ENCODE measurements at places on chromosomes 3 and 15. TPM values are rescaled to one million over a fixed set of nuclear protein-coding genes. Genes with fewer than 3 reads are reported as not detected.
A peak's percentile ranks its signal among the peaks of the same experiment; 100 is the strongest.

The ALS2CL gene
- total RNA-seq, result 21.1 TPM

The CIDEC gene
- not detected for total RNA-seq

The CYP1A2 gene
- total RNA-seq, result not detected

The INSYN1 gene
- total RNA-seq, result not detected

The FOXB1 gene
- 0.22 TPM for total RNA-seq

- H3K4me3 ChIP-seq, result no peak overlapping the region
- no peak for DNase-seq
- peaks cover 4% of the 10 kb centered on the region for H3K36me3 ChIP-seq
- no peak overlapping the region for H3K27ac ChIP-seq
Measured at GRCh38 chr3:129890891-129891290, 2.6 kb downstream of the TMCC1 start.

DNA sequence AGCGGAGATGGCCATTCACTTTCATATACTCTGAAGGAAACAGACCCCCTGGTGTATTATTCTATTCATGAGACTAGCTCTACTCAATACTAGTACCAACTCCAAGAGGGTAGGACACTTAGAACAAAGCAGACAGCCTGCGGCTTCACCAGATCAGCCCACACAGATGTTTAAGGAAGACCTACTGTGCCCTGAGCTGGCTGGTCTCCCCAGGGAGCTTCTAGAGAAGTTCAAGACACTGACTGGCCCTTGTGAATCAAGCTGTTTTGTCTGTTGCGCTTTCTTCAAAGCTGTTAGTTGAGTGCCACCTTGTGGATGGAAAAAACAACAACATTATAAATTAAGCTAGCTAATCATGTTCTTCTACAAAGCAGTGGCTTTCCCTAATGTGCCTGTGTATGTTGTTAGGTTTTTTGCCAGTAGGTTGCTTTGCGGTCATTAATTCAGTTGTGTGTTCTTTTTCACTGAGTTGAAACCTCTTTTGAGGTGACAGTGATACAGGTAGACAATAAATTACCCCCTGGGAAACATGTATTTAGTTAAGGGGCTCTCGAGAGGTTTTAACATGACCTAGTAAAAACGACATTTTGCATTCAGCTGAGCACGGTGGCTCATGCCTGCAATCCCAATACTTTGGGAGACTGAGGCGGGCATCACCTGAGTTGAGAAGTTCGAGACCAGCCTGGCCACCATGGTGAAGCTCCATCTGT, 64.2 kb upstream of the MYZAP start:
- H3K27ac ChIP-seq, result no peak overlapping the region
- H3K36me3 ChIP-seq, result no peaks in the 10 kb centered on the region
- H3K4me3 ChIP-seq, result no peak overlapping the region
- H3K27me3 ChIP-seq, result peaks cover 54% of the 10 kb centered on the region

GRCh38 chr15:88982304-88982945, 69.2 kb upstream of the MFGE8 start:
- H3K4me3 ChIP-seq, result no peak overlapping the region
- H3K27me3 ChIP-seq, result no peaks in the 10 kb centered on the region
- H3K4me1 ChIP-seq, result peaks cover 2% of the 10 kb centered on the region
- no peak for DNase-seq

DNA sequence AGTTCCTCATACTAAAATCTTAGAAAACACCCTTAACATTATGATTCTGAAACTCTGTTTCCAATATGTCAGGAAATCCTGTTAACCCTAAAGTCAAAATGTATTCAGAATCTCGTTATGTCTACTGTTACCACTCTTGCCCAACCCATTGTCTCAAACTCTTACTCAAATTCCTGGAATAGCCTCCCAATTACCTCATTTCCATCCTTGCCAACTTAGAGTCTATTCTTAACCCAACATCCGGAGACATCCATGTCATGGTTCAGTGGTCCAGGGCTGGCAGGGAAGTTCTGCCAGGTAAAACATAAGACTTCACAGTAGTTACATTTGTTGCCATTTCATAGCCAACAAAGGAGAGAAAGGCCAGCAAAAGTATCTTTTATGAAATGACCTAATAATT, 593.9 kb downstream of the PYDC2 start:
- no peak for DNase-seq
- no peaks in the 10 kb centered on the region for H3K4me1 ChIP-seq
- no peaks in the 10 kb centered on the region for H3K27me3 ChIP-seq
- H3K4me3 ChIP-seq, result no peak overlapping the region
- H3K36me3 ChIP-seq, result no peaks in the 10 kb centered on the region
- no peak overlapping the region for H3K27ac ChIP-seq

DNA sequence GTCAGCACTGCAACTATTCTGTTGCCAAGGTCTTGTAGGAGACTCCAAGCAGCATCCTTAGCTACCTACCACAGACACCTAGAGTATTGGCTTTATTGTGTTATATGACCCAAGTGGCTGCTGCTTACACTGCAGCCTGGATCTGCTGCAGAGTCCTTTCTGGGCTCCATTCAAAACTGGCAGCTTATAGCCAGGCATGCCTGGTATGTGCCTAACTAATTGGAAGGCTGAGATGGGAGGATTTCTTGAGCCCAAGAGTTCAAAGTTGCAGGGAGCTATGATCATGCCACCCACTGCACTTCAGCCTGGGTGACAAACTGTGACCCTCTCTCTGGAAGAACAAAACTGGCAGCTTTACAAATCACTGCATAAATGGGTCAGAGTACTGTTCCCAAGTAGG, 8.6 kb downstream of the NDUFB4 start:
- H3K27me3 ChIP-seq, result no peaks in the 10 kb centered on the region
- H3K4me1 ChIP-seq, result peaks cover 4% of the 10 kb centered on the region
- no peak overlapping the region for H3K4me3 ChIP-seq
- H3K36me3 ChIP-seq, result peaks cover 6% of the 10 kb centered on the region

- no peak for DNase-seq
- H3K36me3 ChIP-seq, result no peaks in the 10 kb centered on the region
- H3K4me3 ChIP-seq, result no peak overlapping the region
- H3K4me1 ChIP-seq, result peaks cover 3% of the 10 kb centered on the region
- peaks cover 87% of the 10 kb centered on the region for H3K27me3 ChIP-seq
Measured at GRCh38 chr3:127409421-127410136, 121.7 kb upstream of the PRR20G start.

DNA sequence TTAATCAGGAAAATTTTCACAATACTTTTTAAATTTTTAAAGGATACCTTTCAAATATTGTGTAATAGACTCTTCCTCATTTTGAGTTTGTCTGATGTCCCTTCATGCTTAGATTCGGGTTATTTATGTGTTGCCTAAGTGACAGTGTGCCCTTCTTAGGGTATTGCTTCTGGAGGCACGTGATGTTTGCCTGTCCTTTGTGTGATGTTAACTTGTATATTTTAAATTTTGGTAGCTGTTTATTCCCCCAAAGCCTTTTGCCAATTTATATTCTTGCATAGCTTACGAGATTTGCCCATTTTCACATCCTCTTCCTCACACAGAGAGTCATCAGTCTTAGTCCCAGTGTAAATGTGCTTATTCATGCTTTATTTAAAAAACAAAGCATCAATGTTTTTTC, 433.1 kb downstream of the EPHB1 start:
- DNase-seq, result no peak
- H3K36me3 ChIP-seq, result peaks cover 2% of the 10 kb centered on the region
- H3K27me3 ChIP-seq, result peaks cover 6% of the 10 kb centered on the region
- no peaks in the 10 kb centered on the region for H3K4me1 ChIP-seq
- H3K27ac ChIP-seq, result no peak overlapping the region
- H3K4me3 ChIP-seq, result no peak overlapping the region

DNA sequence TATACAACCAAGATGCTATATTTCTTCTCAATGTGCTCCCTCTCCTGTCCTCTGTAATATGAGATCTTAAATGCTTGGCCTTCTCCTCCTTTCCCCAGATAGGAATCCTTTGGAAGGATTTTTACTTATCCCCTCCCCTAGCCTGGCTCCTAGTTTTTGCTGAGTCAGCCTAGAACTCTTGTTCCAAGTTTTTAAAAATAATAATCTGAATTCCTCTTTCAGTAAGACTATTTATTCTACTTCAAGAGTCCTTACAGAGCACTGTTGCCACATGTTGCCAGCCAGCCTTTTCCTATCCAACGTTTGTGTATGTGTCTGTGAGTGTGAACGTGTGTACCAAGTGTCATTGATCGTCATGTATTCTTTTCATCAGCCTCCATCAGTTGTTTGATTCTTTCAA, 11.0 kb upstream of the KCNMB2 start:
- DNase-seq, result no peak
- no peak overlapping the region for H3K27ac ChIP-seq
- peaks cover 13% of the 10 kb centered on the region for H3K27me3 ChIP-seq
- no peaks in the 10 kb centered on the region for H3K36me3 ChIP-seq
- no peak overlapping the region for H3K4me3 ChIP-seq

DNA sequence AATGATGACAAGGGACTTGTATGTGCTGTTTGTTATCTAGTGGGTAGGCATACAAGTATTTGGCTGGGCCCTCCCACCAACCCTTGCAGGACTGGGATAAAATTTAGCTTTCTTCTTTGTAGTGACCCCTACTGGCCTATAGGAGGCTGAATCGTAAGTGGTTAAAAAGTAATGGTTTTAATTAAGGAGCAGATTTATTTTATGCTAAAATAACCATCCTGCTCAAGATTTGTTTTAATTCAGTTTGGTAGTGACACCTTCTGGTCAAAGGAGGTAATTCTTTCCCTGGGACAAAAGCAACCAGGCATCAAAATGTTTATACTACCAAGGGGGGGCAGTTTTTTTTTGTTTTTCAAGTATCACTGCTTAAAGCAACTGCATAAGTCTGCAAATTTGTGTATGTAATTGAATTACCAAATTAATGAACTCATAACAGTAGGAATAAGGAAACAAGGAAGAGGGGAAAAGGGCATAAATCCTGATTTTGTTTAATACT, 70.7 kb downstream of the TOP2B start:
- no peak overlapping the region for H3K4me3 ChIP-seq
- H3K36me3 ChIP-seq, result peaks cover 4% of the 10 kb centered on the region
- no peak for DNase-seq
- peak overlapping the region; percentile 72 for H3K27ac ChIP-seq
- H3K4me1 ChIP-seq, result peaks cover 7% of the 10 kb centered on the region
- H3K27me3 ChIP-seq, result no peaks in the 10 kb centered on the region

DNA sequence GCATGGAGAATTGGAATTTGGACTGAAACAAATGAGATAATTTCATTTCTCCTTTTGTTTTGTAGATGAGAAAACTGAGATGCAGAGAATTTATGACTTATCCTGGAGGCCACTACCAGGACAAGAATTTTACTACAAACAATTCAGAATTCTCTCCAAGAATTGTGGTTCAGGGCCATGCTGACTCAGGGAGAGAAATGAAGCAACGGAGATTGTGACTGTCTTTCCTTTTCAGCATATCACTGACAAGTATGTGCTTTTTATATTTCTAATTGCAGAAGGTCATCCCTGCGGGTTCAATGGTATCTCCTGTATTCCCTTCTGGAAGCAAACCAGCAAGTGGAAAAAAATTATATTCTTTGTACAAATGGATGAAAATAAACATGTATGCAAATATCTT, 170.8 kb upstream of the MITF start:
- no peaks in the 10 kb centered on the region for H3K27me3 ChIP-seq
- H3K4me1 ChIP-seq, result no peaks in the 10 kb centered on the region
- DNase-seq, result no peak
- H3K27ac ChIP-seq, result no peak overlapping the region

GRCh38 chr3:12440927-12441714, 43.2 kb upstream of the TSEN2 start:
- peaks cover 26% of the 10 kb centered on the region for H3K27me3 ChIP-seq
- H3K27ac ChIP-seq, result no peak overlapping the region
- DNase-seq, result no peak
- H3K4me3 ChIP-seq, result no peak overlapping the region
- no peaks in the 10 kb centered on the region for H3K36me3 ChIP-seq

- peaks cover 49% of the 10 kb centered on the region for H3K4me1 ChIP-seq
- no peaks in the 10 kb centered on the region for H3K36me3 ChIP-seq
- peak overlapping the region; percentile 89 for H3K27ac ChIP-seq
- DNase-seq, result peak; percentile 58
Measured at GRCh38 chr3:45593708-45594601, 596 bp upstream of the LIMD1 start.
